ENCODE measurements at places on chromosomes 12 and 14.

GRCh38 chr12:121059031-121059898, 20.2 kb upstream of the OASL start:
- no peak for DNase-seq

- DNase-seq = no peak
These were observed 29.3 kb downstream of the SLC38A2 start for GRCh38 chr12:46343118-46343852.

DNA sequence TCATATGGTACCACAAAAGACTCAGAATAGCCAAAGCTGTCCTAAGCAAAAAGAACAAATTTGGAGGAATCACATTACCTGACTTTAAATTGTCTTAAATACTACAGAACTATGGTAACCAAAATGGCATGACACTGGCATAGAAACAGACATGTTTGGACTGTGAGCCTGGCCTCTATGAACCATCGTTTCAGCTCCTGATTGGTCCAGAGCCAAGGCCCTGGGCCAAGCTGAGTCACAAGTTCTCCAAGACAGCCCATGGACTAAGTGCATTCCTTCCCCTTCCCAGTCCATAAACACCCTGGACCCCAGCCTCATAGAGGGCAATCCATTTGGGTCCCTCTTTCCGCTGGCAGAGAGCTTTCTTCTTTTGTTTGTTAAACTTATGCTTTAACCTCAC, 12.1 kb upstream of the PRR4 start:
- no peak for DNase-seq

GRCh38 chr14:104095426-104096310, 10.2 kb downstream of the ASPG start:
- DNase-seq = no peak

GRCh38 chr12:121446750-121447149, 46.8 kb downstream of the RNF34 start:
- no peak for DNase-seq
